ENCODE measurements at places on chromosomes 6 and 20.

- DNase-seq = no peak
Measured at GRCh38 chr6:39342692-39343395, 20.3 kb upstream of the KCNK16 start.

GRCh38 chr6:139905404-139906052 lies 531.1 kb upstream of the CITED2 start:
- DNase-seq = no peak

DNA sequence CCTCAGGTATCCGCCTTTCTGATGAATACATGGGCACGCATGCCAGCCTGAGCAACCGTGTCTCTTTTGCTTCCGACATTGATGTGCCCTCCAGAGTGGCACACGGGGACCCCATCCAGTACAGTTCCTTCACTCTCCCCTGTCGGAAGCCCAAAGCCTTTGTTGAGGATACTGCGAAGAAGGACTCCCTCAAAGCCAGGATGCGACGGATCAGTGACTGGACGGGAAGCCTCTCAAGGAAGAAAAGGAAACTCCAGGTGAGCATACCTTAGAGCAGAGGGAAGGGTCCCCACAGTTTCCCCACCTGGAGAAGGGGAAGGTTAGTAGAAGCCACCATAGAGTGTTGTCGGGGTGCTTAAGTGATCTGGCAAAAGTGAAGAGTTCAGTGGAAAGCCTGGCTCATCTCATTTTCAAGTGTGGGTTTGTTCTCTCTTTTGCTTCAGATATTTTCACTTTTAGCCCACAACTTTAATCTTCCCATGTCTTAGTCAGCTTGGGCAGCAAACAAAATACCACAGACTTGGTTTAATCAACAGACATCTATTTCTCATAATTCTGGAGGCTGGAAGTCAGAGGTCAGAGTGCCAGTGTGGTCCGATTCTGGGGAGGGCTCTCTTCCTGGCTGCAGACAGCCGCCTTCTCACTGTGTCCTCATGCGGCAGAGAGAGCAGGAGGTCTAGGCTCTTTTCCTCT lies 133.5 kb upstream of the CLDN20 start:
- DNase-seq = no peak

- no peak for DNase-seq
Measured at GRCh38 chr6:156657296-156657695, 119.9 kb upstream of the ARID1B start.

DNA sequence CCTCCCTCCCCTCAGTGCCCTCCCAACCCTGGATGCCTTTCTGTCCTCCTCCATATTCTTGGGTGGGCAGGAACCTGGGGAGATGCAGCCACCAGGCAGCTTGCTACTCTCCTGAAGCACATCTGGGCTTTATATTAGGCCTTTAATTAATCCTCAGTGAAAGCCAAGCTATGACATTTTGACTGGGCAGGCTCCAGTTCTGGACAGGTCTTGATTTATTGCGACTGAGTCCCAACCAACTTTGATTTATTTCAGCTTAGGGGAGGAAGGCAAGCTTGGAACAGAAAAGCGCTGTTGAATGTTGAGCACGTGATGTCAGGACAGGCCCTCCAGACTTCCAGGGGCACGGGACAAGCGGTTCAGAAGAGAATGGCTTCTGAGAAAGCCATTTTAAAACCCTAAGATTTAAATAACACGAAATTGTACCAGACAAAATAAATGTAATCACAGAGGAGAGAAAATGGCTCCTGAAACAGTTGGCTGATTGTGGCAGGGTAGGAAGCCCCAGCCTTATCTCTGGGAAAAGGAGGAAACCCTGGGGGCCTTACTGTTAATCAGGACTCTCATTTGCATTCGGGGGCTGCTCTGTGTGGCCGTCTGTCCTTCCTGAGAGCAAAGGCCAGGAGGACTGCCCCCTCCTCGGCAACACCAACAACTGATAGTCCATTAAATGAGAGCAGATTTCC lies 294.2 kb downstream of the FOXC1 start:
- no peak for DNase-seq

GRCh38 chr6:170162775-170163404 lies 128.0 kb downstream of the DLL1 start:
- no peak for DNase-seq

DNA sequence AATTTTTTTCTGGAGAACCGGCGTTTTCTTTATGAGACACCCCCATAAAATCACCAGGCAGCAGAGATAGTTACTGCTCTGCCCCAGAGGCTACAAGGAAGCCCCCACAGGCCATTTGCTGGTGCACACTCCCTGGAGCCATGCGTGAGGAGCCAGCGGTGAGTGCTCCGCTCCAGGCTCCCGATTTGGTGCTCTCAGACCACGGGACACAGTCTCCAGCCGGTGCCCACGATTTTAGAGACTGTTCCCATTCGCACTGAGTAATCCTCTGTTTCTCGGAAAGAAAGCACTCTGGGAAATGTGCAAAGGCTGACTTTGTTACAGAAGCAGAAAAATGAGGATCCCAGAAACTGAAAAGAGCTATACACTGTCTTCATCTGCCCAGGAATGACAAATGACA lies 104.9 kb downstream of the RNASET2 start:
- DNase-seq = no peak

GRCh38 chr6:40599555-40599954 lies 12.4 kb upstream of the LRFN2 start:
- DNase-seq = no peak
